Nucleus accumbens (tissue), 56 donors: ENCODE measurements at places on chromosomes 6 and 20.

GRCh38 chr6:157769776-157770426 is 53.1 kb upstream of the SNX9 start:
- DNase-seq: no peak

DNA sequence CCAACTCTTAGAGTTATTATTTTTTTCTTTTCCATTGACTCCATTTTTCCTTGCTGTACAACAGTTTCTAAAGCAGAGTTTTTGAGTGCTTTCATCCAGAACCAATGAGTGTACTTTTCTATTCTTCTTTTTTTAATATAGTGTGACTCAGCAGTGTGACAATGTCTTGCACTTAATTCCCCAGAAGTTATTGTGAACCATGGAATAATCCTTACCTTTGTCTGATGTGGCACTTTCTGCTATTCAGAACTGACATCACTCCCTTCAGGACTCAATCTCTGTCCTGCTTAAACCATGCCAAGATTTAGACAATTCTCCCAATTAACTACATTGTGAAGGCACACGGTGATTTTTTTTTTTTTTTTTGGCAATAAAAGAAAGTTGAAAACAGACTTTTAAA is 41.5 kb downstream of the GRIK2 start:
- DNase-seq: no peak

- no peak for DNase-seq
Measured at GRCh38 chr20:58987790-58988564, 6.9 kb downstream of the NELFCD start.

- no peak for DNase-seq
Measured at GRCh38 chr6:136728033-136728939, 64.0 kb downstream of the MAP3K5 start.

GRCh38 chr6:75946146-75946831 is 126.2 kb downstream of the IMPG1 start:
- no peak for DNase-seq

DNA sequence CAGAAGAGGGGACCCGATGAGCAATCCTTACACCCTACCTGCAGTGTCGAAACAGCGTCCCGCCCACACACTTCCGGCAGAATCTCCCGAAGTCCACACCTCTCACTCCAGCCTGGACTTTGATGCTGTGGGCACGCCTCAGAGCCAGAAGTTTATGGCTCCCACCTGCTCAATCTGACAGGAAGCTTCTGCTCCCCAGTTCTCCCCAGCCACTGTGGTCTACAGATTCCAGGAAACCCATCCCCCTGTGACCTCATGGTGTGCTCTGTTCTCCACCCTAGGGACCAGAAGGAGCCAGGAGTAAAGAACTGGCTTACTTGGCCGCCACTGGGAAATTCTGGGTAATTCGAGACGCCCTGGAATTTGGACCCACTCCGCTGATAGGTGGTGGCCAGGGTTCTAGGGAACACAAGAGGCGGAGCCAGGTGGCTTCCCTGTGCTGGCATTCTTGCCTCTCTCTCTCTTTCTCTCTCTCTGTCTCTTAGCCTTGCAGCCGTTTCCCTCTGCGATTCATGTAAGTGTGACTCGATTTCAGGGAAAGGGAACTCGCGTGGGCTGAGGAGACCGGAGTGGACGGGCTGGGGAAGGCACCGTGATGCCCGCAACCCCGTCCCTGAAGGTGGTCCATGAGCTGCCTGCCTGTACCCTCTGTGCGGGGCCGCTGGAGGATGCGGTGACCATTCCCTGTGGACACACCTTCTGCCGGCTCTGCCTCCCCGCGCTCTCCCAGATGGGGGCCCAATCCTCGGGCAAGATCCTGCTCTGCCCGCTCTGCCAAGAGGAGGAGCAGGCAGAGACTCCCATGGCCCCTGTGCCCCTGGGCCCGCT is at the start of gene TRIM15:
TSS of gene TRIM15 (plus strand) at position 457 of the 828 bp plus-strand sequence. CDS start at position 596, 139 bp downstream.
- DNase-seq: no peak

DNA sequence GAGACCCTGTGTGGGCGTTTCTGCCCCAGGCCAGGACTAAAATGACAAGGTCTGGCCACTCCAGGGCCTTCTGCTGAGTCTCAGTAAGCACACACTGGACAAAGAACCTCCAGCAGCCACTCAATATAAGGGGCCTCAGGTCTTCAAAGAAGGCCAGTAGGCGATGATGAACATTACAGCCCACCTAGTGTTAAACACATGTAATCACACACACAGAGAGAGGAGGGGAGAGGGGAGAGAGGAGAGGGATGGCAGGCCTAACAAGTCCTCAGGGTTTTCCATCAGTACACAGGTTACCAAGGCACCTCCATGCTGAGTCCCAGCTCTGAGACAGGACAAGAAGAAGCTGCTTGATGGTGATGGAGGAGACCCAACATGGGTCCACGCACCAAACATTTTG is 325.6 kb downstream of the PTPRT start:
- DNase-seq: no peak
